ENCODE measurements at places on chromosomes 5 and 9.

GRCh38 chr5:148005788-148006520 lies 57.8 kb upstream of the SPINK5 start:
- peak; percentile 10 for DNase-seq

DNA sequence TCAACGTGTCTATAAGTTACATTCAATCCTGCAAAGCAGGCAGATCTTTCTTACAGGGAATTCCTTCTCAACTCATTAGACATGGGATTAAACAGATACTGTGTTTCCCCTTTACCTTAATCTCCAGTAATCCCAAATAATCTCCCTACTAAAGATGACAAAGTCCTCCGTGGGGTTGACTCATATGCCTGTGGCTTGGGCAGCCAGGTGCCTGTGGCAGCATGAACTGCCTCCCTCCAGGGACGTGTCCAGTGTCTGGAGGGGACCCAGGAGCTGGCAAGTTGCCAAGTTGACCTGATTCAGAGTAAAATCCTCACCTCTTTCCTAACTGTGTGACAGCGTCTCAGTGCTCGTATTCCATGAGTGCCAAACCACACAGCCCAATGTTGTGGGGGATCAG lies 94.6 kb upstream of the PTCH1 start:
- DNase-seq = no peak

DNA sequence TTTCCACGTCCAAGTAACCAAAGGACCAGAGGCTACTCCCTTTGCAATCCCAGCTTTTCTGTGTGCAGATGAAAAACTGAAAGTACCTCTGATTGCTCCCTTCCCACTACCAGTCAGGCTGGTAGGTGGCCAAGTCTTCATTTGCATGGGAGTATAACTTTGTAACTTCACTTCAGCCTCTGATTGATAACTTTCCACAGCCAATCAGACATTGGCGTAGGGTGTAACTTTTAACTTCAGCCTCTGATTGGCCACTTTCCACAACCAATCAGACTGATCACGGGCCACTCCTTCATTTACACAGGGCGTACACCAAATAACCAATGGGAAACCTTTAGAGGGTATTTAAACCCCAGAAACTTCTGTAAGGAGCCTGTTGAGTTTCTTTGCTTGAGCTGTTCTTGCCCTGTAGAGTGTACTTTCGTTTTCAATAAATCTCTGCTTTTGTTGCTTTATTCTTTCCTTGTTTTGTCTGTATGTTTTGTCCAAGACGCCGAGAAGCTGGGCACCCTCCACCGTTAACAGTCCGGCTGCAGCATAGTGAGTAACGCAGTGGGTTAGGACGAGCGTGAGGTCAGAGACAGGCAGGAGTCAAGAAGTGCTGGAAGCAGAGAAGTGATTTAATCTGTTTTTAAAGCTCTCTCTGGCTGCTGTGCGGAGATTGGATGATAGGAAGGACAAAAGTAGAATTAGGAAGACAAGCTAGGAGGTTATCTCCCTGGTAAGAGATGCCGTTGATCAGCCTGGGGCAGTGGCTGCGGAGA lies 3.5 kb upstream of the EXOSC2 start:
- peak; percentile 56 for DNase-seq

DNA sequence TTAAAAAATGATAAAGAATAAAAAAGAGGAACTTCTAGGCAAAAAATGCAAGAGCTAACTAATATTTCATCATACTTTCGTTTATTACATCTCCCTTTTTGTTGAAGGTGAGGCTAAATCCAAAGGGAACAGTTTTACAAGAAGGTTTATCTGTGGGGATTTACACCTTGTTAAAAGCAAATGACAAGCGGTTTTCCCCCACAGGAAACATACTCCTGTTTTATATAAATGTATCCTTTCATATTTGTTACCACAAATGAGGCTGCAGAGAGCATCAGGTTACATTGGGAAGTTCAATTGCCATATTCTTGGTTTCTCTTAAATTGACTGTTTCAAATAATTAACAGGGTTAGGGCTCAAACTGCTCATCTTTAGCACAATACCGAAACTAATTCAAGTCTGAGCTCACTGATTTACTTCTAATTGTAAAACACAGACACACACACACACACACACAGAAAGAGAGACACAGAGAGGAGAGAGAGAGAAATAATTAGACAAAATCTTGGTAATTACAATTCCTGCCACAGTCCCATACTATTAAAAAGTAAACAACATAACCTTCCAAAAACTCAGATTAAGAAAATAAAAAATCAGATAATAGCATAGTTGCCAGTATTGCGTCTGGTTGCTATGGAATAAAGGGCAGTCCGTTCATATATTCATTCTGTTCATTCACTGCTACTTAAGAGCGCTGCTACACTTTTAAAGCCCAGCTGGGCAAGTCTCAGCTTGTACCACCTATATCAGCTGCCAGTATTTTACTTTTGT lies 17.1 kb downstream of the RFX3 start:
- DNase-seq = no peak

GRCh38 chr5:72189146-72189545 lies 81.9 kb downstream of the MAP1B start:
- DNase-seq = no peak

- no peak for DNase-seq
Measured at GRCh38 chr5:95759005-95759404, 27.9 kb downstream of the RHOBTB3 start.

- DNase-seq = no peak
Measured at GRCh38 chr9:116953271-116953670, 266.2 kb downstream of the TRIM32 start.

DNA sequence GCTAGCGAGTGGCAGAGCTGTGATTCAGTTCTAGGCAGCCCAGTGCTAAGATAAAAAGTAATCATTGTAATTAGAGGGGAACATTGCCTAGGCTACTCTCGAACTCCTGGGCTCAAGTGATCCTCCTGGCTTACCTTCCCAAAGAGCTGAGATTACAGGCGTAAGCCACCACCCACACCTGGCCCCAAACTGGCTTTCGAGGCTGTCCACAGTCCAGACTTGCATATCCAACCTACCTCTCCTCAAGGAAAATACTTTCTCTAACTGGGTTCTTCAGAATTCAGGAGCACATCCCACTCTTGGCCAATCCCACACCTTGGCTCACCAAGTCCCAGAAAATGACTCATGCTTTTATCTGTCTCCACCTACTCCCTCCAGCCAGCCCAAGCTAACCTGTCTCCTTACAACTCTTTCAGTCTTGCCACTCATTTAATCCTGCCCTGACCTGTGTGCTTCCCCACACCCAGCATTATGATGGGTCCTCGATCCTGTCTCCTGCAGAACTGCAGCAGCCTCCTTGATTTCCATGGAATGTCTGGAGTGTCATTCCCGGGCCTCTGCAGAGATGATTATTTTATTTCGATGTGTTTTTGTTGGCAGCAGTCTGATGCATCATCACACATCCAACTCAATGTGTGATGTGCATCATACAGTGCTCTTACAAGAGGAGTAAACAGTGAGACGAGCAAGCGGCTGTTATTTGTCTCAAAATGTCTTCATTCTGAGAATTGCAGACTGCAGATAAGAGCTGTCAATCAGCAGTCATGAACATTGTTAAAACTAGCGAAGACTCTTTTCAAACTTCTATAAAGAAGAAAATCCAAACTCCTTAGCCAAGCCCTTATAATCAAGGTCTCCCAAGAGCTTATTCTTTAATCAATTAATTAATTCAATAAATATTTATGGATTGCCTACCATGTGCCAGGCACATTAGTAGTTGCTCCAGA lies 167.3 kb downstream of the SEC61B start:
- DNase-seq = no peak

GRCh38 chr5:38936269-38936668 lies 90.5 kb downstream of the OSMR start:
- DNase-seq = no peak

DNA sequence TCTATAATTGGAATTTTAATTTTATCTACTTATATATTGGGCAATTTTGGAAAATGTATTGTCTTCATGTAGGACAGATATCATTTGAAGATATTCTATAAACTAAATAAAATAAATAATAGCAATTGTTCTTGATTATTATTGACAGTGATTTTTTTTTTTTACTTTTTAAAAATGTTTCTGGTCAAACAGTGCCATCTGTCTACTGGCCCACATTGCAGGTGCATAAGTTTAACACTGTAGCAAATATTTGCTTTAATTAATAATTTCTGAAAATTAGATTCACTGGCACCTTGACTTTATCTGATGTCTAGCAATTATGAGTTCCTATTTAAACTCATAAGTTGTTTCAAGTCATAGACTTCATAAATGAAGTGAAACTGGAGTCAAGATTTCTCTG lies 41.1 kb upstream of the ISOC1 start:
- DNase-seq = no peak

DNA sequence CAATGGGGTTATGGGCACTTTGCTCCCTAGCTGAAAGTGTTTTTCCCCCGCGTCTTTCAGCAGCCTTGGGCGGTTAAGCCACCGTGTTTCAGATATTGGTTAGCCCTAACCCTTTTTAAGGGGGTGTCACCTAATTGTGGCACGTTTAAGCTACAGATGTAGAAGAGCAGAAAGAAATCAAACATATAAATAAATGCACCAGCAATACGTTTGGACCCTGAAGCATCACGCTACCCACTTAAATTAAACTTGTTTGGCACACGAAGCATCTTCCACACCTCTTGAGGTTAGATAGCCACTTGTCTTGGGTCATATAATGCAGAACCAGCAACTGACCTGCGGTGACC lies 768 bp downstream of the YTHDC2 start:
- DNase-seq = no peak

GRCh38 chr5:16483361-16483760 lies 17.8 kb upstream of the ZNF622 start:
- no peak for DNase-seq

- DNase-seq = no peak
Measured at GRCh38 chr9:37060833-37061232, 26.8 kb upstream of the PAX5 start.

DNA sequence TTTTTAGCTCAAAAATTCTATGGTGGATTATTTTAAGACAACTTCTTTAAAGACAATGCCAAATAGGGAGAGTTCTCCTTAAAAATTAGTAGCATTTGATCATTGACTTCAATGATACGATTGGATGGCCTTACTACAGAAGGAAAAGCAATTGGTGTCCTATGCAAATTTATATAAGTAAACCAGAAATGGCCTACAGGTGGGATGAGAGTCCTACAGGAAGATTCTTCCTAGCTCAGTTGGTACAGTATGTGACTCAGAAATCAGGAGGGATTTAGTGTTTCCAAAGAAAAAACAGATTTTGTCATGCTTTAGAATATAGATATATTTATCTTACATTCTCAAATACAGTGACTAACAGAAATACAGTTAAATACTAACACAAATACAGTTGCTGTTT lies 6.5 kb downstream of the ANKRA2 start:
- no peak for DNase-seq

DNA sequence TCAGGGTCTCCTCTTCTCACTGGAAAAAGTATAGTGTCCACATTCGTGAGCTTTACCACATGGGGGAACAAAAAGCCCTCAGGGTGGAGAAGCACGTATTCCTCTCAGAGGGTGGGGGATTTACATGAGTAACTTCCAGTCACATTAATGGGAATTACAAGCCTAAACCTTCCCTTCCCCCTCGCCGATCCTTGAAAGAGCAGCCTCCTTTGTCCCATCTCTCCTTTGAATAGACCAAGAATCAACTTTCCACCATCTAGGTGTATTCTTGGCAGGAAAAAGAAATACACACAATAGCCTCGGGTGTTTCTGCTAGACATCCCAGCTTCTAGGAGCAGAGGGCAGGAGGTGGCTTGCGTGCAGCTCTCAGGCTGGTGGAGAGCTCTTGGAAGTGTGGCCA lies 144.4 kb downstream of the ZNF462 start:
- no peak for DNase-seq

DNA sequence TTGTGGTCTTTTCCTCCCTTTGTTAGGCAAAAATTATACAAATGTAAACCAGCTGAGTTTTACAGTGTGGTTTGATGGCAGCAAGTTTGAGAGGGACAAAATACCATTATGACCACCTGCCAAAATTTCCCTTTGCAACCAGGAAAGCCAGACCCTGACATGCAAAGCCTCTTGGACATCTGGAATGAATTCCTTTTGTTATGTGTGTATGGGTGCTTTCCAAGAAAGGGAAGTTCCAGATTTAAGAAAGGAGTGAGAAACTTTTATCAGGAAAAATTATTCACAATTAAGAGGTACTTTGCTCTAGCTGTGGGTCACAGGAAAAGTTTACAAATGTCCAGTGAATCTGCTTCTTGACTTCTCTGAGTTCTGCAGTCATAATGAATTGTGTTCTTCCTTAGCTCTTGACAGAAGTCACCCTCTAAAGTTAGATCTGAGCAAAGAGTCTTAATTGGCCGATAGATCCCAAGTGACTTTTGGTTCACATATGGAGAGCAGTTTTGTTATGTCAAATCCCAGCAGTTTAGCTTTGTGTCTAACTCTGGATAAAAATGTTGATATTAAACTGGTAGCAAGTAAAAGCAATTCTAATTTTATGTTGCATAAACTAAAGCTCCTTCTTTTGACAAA lies 295.9 kb upstream of the ZNF608 start:
- no peak for DNase-seq

DNA sequence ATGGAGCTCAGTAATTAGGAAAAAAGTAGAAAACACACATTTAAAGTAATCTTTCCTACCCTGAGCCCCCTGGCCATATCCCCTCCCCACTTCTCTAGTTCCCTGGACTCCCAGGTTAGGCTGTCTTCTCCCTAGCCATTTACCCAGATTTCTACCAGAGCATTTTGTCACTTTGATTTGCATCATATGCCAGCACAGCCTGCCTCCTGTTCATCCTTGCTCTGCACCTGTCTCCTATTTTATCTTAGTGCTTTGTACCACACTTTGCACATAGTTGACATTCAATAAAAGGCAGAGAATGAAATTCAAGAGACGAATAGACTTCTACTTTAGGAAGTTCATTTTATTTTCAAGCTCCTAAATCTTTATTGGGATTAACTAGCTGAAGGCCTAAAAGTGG lies 344.5 kb downstream of the EBF1 start:
- DNase-seq = no peak

GRCh38 chr9:136882109-136882946 lies 4.0 kb upstream of the TRAF2 start:
- DNase-seq = no peak

GRCh38 chr5:96741106-96741505 lies 66.6 kb downstream of the ERAP1 start:
- DNase-seq = no peak

- no peak for DNase-seq
Measured at GRCh38 chr5:164742025-164742424, 1236.6 kb downstream of the MAT2B start.

DNA sequence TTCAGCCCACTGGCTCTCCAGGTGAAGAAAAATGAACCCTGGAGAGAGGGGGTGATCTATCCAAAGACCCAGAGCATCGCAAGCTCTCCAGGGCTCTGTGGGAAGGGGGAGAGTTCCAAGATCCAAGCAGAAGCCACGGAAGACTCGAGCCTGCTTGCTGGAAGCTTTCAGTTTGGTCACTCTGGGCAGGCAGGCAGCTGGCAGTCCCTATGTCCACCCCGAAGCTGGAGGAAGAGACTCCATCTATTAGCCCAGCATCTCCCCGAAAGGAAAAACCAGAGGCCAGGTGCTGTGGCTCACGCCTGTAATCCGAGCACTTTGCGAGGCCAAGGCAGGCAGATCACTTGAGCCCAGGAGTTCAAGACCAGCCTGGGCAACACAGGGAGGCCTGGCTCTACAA lies 10.7 kb upstream of the SPARC start:
- DNase-seq = no peak
